ENCODE measurements at places on chromosomes 13 and 19.
A peak's percentile ranks its signal among the peaks of the same experiment; 100 is the strongest.

- no peak for DNase-seq
Measured at GRCh38 chr19:38918526-38918925, 6.5 kb upstream of the CCER2 start.

DNA sequence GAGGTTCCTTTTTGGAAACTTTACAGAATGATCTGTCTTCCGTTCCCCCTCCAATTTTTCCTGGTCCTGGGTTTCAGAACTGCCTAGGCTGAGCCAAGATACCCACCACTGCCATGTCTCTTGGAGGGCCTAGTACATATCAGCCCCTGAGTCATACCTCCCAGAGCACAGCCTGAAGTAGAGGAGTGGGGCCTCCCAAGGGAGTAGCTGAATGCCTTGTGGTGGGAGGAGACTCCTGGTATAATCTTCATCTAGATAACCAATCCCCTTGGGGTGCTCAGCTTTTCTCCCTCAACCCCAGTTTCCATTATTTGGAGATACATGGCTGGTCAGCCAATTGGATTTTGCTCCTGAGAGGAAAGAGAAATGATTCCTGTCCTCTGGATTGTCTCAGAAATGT is 30.3 kb downstream of the ZNF763 start:
- no peak for DNase-seq

DNA sequence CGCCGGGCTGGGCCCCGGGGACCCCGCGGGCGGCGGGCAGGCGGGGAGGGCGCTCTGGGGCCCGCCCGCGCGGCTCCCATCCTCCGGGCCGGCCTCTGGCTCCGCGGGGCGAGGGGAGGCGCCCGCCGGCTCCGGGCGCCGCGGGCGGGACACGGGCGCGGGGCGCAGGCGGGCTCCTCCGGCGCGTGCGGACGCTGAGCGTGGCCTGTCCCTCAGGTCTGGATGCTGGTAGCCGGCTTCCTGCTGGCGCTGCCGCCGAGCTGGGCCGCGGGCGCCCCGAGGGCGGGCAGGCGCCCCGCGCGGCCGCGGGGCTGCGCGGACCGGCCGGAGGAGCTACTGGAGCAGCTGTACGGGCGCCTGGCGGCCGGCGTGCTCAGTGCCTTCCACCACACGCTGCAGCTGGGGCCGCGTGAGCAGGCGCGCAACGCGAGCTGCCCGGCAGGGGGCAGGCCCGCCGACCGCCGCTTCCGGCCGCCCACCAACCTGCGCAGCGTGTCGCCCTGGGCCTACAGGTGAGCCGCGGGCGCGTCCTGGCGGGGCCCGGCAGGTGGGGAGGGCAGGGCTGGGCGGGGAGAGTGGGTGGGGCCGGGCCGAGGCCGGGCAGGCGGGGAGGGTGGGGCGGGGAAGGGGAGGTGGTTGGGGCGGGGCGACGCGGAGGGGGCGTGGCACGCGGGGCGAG is 420 bp downstream of the IL17D start:
- DNase-seq = peak; percentile 17

DNA sequence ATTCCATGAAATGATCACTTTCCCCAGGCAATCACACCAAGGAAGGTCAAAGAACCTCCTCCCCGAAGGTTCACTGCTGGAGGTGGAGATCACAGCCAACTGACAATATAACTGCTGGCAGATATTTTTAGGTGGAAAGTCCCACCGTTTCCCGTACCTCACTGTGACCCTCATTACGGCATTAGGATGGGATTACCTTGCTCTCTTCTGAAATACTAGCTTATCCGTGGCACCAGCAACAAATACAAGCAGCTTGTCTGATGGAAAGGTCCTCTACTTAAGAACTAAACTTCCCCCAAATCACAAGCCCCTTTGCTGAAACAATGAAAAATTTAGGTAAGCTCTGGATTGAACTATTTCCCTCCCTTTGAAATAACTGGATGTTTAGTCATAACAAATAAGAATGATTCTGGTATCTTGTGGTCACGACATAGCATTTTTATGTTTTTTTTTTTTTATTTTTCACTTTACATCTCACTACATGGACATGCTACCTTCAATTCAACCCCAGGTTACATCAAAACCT is 178.9 kb downstream of the COL4A1 start:
- DNase-seq = no peak

- DNase-seq = peak; percentile 6
Measured at GRCh38 chr13:114025714-114026431, 52.0 kb upstream of the C13orf46 start.

GRCh38 chr19:49136771-49137171 is 17.4 kb downstream of the PPFIA3 start:
- no peak for DNase-seq

- no peak for DNase-seq
Measured at GRCh38 chr19:33449799-33450198, 71.8 kb downstream of the PEPD start.

DNA sequence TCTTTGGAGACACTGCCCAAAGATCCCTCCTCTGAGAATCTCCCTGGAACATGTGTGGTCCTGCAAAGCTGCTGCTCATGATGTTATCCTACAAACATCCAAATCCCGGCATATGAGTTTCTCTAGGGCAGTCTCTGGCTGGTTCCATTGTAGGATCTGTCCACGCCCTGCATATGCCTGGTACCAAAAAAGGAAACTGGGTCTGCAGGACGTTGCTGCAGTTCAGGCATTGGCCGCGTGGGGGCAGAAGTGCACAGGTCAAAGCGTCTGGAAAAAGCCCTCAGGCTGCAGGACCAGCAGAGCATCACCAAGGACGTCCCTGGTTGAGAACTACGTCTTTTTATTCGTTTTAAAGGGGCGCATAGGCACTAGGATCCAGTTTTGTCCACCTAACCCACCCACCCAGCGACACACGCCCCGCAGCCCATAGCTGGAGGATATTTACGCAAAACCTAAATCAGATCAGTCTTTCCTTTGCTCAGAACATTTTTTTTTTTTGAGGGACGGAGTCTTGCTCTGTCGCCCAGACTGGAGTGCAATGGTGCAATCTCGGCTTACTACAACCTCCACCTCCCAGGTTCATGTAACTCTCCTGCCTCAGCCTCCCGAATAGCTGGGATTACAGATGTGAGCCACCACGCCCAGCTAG is 12.9 kb upstream of the ZNF564 start:
- peak; percentile 30 for DNase-seq

DNA sequence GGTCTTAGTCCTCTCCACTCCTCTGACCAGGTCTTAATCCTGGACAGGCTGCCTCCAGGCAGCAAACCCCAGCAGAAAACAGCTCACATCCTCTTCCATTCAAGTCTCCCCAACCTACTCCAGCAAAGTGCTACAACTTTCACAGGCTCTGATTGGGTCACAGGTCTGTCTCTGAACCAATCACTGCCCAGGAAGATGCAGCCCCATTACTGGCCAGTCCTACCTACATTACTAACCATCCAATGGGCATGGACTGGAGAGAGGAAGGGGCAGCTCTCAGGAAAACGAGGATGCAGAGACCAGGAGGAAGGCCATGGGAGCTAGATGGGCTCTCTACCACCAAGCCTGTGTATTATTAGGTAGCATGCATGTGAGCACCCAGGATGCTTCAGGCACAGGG is 12.2 kb downstream of the MED26 start:
- DNase-seq = no peak

DNA sequence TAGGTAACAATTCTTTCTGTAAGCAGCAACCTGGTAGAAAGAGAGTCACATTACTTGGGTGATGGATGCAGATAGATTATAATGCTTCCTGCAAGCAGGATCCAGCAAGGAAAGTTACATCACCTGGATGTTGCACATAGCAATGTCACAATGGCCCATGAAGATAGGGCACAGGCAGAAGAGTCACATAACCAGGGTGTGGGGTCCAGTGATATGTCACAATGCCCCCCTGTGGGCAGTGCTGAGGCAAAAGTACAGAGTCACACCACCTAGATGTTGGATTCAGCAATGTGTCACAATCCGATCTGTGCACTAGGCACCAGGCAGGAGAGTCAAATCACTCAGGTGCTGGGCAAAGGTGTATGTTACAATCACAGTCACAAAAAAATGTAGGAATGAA is 4.0 kb upstream of the ZNF43 start:
- DNase-seq = no peak

DNA sequence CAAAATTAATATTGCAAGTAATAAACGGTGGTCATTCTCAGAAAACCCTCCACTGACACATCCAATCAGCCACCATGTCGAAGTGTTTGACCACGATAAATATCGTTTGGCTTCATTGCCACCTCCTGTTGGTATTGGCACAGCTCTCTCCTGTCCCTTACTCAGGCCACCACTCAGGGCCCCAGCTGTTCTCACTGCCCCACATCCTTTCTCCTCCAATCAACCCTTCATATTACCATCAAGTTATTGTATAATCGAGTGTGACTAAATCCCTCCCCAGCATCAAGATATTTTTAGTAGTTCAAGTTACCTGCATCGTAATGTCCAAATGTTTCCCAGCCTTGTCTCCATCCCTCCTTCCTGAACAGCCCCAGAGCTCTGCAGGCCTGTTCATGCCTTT is 50.4 kb downstream of the SACS start:
- no peak for DNase-seq

GRCh38 chr13:24141333-24141910 is 19.1 kb upstream of the SPATA13 start:
- DNase-seq = no peak

DNA sequence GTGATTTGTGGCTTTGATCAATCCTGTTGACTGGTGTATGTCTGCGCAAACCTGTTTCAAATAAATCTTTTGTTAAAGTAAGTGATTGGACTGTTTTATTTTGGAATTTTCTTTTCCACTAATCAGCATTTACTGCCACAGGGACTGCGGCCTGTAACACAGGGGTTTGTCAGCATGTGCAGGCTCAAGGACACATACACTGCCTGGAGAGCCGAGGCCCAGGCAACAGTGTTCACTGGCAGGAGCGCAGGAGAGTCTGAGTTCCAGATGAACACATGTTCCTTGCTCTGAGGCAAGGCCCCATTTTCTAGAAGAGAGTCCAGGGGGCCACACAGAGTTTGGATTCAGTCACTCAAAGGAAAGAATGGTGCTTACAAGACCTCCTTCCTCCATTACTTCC is 26.0 kb downstream of the SHISA2 start:
- DNase-seq = no peak

- no peak for DNase-seq
Measured at GRCh38 chr13:111611651-111612050, 291.2 kb downstream of the TEX29 start.

DNA sequence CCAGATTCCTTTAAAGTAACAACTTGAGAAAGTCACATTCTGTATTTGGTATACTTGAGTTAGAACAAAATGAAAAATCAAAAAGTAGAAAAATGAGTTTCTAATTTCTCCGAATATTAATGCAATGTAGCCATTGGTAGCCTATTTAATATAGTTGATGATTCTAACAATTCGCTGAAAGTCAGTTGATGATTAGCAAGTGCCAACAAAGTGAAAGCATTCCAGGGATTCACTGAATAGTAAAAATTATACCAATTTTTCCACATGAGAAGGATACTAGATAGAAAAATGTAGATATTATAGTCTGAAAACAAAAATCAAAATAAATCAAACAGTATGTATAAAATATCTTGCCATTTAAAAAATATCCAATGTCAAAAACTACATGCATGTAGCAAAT is 117.2 kb downstream of the FREM2 start:
- DNase-seq = no peak

DNA sequence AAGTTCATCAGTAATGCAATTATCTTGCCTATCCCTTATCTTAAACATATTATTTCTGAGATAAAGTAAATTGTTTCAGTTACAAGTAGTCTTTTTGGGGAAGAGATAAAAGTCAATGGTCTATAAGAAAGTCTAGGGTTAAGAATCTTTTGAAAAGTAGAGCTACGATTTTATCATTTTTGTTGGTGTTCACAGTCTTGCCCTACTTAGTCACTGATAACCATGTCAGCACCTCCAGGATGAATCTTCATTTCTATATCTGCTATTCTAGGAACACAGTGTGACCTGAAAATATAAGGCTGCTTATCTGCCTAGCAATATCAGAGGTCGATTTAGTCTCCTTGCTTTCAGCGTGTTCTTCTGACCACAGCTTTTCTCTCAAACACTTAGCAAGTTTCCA is 1676.5 kb upstream of the PRR20A start:
- DNase-seq = no peak

DNA sequence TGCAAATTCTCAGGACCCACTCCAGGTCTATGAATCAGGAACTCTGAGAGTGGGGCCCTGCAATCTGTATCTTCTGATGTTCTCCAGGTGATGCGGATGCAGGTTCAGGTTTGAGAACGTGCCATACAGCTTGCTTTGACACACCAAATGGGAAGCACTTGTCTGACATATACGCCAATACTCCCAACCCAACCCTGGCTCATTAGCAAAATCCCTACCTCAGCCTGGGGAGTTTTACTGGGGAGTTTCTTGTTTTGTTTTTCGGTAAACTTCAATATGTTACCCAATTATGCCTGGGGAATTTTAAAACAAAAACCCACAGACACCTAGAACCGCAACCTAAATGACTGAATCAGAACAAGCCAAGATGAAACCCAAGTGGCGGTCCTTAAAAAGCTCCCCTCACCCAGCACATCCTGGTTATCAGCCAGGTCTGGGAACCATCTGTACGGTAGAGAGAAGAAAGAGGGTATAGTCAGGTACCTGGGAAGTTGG is 41.2 kb downstream of the ABCC4 start:
- no peak for DNase-seq

DNA sequence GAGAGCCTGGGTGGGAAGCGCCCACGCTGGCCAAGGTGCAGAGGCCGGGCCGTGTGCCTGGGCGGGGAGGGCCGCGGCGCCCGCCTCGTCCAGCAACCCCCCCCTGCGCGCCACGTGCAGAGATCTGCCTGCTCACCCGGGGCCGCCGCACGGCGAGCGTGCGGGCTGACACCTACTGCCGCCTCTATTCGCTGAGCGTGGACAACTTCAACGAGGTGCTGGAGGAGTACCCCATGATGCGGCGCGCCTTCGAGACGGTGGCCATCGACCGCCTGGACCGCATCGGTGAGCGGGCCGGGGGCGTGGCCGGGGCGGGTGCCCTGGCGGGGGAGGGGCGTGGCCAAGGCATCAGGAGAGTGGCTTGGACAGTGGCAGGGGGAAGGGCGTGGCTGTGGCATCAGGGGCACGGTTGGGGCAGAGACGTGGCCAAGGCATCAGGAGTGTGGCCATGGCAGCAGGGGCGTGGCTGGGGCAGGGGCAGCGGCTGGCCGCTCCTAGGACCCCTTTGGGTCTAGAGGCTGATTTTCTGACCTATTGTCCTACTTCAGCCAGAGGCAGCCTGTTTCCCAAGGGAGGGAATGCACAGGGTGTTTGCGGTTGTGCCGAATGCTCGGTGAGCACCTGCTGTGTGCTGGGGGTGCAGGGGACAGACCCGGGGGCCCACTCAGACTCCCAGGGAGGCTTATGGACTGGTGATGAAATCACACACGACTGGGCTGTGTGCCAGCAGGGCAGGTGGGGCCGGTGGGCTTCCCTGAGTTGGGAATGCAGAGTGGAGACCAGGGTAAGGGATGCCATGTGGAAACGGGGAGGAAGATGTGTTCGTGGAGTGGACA is 19.4 kb downstream of the POLRMT start:
- no peak for DNase-seq

GRCh38 chr13:112907871-112908331 is 61.1 kb upstream of the MCF2L start:
- DNase-seq = no peak

GRCh38 chr13:25174304-25174703 is 2.2 kb upstream of the AMER2 start:
- no peak for DNase-seq

GRCh38 chr13:31722673-31723072 is 16.7 kb upstream of the RXFP2 start:
- no peak for DNase-seq

Data from NCI-H524 treated with DMSO at 0.1 percent for 48 hours (cell line).